ENCODE measurements at places on chromosomes 6 and 20.
A peak's percentile ranks its signal among the peaks of the same experiment; 100 is the strongest.

- peak; percentile 70 for DNase-seq
These were observed 127.0 kb upstream of the EDN1 start for GRCh38 chr6:12163149-12163548.

GRCh38 chr6:147287869-147288271 is 83.7 kb downstream of the STXBP5 start:
- DNase-seq, result no peak

DNA sequence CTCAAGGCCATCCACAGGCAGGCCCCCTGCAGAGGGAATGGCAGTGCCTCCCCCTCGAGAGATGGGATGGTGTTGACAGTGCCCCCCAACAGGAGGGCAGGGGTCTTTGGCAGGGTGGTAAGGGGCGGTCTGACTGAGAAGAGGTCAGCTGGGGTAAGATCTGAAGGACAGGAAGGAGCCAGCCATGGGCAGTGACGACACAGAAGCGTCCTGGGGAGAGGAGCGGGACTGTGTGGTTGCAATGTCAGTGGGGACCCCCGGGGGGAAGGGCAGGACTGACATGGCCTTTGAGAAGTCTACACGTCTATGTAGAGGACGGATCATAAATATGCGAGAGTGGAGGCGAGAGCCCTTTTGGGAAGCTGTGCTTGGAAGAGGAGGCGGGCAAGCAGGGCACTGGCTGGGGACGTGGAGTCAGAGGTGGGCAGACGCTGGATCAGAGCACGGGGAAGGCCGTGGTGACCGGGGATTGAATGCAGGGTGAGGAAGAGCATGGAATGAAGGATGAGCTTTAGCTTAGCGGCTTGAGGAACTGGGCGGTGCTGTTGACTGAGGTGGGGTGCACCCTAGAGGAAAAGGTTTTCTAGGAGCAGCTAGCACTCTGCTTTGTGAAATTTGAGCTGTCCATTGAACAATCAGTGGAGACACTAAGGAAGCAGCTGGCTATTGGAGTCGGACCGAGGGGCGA is 82.5 kb upstream of the AGPAT4 start:
- DNase-seq, result no peak

DNA sequence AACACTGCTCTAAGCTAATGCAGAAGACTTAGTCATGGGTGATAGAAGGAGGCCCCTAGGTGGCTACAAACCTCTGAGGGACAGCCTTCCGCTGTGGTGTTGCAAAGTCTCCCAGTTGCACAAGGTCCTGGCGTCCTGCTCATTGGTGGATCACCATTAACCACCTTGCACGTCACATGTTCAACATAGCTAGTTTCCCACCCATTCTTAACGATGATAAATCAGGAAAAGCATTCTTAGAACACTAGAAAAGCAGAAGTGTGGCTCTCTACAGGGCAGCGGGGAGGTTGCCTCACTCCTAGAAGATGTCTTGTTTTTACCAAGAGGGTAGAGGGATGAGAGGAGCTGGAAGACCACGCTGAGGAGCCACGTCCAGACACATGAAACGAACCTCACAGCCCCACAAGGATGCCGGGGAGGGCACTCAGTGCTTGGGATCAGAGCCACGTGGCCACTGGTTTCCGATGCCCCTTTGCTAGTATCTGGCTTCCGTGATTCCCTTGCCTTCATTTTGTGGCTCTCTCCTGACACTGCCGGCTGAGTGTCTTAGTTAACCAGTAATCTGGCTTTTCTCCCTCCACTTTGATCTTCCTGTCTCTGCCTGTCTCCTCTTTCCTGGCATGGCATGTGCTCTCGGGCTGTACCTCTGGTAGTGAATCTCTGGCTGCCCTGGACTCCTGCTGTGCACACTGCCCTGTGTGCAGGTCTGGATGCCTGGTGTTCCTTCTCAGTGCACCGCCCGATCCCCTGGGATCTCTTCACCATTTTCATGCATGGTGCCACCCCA is 91.4 kb upstream of the NEDD9 start:
- no peak for DNase-seq

DNA sequence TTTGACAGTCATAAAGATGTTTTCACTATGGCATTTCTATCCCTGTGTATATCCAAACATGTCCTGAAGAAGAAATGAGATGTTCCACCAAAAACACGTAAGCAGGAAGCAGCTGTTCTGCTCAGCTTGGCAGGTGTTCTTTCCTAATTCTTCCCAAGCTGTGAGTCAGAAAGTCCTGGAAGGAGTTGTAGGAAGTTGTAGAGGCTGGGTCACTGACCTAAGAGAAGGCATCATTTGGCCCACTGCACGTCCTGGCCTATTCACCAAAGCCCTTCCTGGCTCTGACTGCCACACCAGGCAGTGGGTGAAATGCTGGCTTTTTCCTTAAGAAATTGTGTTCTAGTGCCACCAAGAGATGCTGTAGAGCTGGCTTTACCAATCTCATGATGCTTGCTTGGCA is 40.3 kb downstream of the STX11 start:
- DNase-seq, result no peak

- no peak for DNase-seq
These were observed 309.8 kb upstream of the SUPT3H start for GRCh38 chr6:45687570-45687969.

- no peak for DNase-seq
These were observed 196.7 kb upstream of the KCNQ5 start for GRCh38 chr6:72425003-72425681.

DNA sequence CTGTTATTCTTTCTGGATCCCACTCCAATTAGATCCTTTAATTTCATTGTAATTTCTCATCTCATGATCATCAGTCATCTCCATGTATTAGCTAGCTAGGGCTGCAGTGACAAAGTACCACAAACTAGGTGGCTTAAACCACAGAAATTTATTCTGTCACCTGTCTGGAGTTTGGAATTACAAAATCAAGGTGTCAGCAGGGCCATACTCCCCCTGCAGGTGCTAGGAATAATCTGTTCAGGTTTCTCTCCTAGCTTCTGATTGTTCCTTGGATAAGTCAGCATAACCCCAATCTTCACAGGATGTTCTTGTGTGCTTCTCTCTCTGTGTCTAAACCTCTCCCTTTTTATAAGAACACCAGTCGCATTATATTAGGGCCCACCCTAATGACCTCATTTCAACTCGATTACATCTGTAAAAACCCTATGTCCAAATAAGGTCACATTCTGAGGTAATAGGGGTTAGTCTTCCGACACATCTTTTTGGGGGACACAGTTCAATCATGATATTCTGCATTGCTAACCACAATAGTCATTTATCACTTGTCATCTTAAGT is 40.5 kb downstream of the BEND6 start:
- DNase-seq, result no peak

- peak; percentile 53 for DNase-seq
These were observed 7.6 kb upstream of the TMEM14A start for GRCh38 chr6:52663120-52663935.

GRCh38 chr20:49637046-49637637 is 69.2 kb upstream of the PTGIS start:
- no peak for DNase-seq

GRCh38 chr6:104409913-104410312 is 449.8 kb downstream of the HACE1 start:
- DNase-seq, result no peak

Measured in naive thymus-derived CD4-positive, alpha-beta T cell (primary cell).